NCI-H2081 treated with DMSO at 0.1 percent for 48 hours (cell line): ENCODE measurements at places on chromosomes 5 and 9.

GRCh38 chr9:121914604-121915303, 178.4 kb downstream of the TTLL11 start:
- DNase-seq, result no peak

- DNase-seq, result no peak
Observed at GRCh38 chr9:136962163-136962562, 10.1 kb downstream of the LCN12 start.

- no peak for DNase-seq
Observed at GRCh38 chr9:75139201-75139600, 50.9 kb downstream of the OSTF1 start.

GRCh38 chr9:122367774-122368460, 2.9 kb upstream of the PTGS1 start:
- no peak for DNase-seq

- no peak for DNase-seq
Observed at GRCh38 chr9:100619665-100620064, 41.8 kb downstream of the CAVIN4 start.
